ENCODE measurements at places on chromosomes 3 and 15. TPM values are rescaled to one million over a fixed set of nuclear protein-coding genes. Genes with fewer than 3 reads are reported as not detected.

CFAP100 gene
- not detected for total RNA-seq

GRCh38 chr3:185330238-185330637, 32.7 kb upstream of the MAP3K13 start:
- DNase-seq: no peak

- no peak for DNase-seq
Measured at GRCh38 chr3:188817935-188818269, 353.9 kb upstream of the TPRG1 start.

IL20RB gene
- total RNA-seq: 2.0 TPM

GPR62 gene
- not detected for total RNA-seq

DNA sequence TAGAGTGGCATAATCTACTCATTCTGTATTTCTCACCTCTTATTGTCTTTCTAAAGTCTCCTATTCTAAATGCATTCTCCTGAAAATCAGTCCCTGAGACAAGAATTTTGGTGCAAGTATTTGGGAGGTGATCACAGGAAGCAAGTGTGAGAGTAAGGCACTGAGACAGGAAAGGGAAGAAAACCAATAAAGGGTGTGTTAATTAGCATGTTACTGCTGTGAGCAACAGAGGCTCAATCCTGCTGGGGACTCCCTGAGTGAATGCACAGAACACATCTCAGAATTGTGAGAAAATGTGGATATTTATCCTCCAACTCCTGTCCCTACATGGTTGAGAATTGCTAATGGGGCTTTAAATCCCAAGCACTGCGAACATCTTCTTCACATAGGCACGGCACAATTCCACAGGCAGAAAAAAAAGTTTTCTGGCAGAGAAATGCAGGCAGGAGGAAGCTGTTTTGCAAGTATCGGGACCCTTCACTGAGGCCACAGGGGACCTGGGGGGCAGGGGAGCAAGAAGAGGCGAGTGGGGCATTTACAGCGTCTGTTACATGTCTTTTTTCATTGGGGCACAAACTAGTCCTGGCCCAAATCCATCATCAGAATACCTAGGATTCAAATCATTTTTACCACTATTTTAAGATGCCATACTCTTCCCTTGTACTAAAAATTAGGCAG, 27.2 kb upstream of the STT3B start:
- DNase-seq: no peak

DNA sequence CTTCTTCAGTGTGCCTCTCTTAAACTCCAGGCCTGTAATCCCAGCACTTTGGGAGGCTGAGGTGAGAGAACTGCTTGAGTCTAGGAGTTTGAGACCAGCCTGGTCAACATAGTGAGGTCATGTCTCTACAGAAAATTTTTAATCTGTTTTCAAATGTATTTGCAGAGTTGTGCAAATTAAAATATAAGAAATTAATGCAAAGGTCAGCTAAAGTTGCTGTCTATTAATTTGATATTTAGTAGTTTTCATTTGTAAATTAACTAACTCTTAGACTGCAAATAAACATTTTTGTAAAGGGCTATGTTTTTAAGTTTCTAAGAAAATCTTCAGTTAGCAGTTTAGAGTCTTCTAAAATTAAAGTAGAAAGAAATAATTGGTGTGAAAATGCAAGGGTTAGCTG, 99.9 kb upstream of the TJP1 start:
- DNase-seq: no peak

DNA sequence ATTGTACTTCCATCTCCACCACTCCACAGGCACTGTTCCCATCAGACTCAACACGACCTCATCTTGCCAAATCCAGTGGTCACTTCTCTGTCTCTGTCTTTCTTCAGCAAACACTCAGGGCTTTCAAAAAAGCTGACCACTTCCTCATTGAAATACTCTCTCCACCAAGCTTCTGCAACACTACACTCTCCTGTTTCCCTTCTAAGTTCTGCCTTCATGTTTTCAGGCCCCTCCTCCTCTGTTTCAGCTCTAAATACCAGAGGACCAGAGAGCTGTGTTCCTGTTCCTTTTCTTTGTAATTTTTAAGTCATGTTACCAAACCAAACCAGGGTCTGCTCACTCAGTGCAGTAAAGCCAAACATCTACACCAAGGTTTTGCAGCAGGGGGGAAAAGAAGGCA, 33.8 kb upstream of the ACP3 start:
- no peak for DNase-seq

GRCh38 chr3:55174747-55175146, 246.9 kb upstream of the LRTM1 start:
- no peak for DNase-seq

- no peak for DNase-seq
Measured at GRCh38 chr3:14783480-14784086, 35.2 kb upstream of the FGD5 start.

DLL4 gene
- total RNA-seq: 0.25 TPM

DNA sequence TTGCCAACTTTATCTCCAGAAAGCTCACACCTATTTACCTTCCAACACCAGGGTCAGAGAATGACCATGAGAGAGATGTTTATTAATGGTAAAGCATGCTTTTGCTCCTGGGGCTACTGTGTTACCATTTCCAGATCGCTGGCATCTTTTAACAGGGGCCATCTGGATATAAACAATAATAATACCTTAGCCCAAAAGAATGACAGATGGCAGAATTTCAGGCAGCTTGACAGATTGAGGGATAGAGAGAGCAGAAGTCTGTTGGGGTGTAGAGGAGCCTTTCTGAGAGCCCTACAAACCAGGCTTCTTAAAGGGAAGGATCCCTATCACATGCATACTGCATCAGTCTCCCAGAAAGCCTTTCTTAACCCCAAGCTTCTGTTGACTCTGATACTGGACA, 17.7 kb downstream of the RBP1 start:
- no peak for DNase-seq

DNA sequence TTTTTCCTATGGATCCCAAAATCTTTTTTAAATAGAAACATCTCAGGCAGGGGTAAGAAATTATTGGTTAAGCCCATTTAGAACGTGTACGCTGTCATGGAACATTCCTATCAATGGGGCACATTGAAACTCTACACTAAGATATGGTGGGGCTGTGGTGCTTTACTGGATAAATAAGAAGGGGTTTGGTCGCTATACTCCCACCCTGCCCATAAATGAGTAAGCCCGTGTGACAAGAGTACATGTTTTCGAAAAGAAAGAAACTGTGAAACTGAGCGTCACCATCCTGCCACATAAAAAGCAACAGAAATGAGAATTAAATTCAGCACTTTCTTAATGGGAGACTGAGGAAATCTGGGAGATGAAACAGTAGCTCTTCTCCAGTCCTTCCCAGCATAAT, 929.7 kb upstream of the CFAP20DC start:
- DNase-seq: no peak

DNA sequence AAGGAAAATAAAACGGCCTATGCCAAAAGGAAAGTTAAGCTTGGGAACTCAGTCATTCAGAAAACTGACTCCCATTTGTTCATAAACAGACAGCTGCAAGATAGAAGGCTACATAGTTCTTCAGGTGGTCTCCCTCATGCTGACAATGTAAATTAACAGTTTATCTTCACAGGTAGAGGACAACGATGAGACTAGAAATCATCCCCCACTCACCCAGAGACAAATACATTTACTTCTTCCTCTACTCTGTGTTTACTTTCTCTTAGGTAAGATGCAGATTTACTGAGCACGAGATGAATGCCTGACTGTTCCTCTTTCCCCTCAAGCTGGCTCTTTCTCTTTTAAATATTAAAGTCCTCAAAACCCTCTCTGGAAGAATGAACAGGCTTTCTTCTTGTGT, 117.6 kb upstream of the UBP1 start:
- no peak for DNase-seq

OIP5 gene
- total RNA-seq: 0.58 TPM

DNA sequence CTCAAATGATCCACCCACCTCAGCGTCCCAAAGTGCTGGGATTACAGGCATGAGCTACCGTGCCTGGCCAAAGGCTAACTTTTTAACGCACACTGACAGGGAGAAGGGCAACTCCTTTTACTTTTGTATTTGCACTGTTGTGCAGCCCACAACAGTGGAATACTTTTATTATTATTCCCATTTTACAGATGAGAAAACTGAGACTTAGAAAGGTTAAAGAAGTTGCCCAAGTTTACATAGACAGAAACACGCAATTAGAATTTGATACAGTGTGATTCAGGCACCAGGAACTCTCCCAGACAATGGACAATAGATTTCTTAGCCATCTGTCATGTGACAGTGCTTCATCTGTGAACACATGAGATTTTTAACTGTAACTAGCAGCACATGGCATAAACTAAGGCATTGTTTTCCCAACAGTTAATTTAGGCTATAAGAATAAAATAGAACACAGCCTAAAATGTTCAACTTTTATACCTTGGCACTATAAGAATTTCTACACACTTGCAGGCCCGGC, 18.8 kb downstream of the STAG1 start:
- no peak for DNase-seq

DNA sequence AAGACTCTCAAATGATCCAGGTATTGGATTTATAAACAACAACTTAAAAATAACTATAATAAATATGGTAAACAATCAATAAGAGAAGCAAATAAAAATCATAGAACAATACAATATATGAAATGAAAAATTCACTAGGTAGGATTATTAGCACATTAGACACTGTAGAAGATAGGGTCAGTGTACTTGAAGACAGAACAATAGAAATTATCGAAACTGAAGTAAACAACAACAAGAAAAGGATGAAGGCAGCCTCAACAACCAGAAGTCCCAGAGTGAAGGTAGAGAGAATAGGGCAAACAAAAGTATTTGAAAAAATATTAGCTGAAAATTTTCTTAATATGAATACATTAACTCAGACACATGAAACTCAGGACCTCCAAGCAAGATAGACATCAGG, 11.9 kb downstream of the IQCB1 start:
- no peak for DNase-seq

GRCh38 chr3:107209302-107209990, 167.8 kb upstream of the CCDC54 start:
- no peak for DNase-seq

MCTP2 gene
- 31.3 TPM for total RNA-seq

ANKRD63 gene
- not detected for total RNA-seq

LMAN1L gene
- total RNA-seq: 1.6 TPM

- no peak for DNase-seq
Measured at GRCh38 chr3:149490260-149490971, 15.9 kb downstream of the TM4SF4 start.

DNA sequence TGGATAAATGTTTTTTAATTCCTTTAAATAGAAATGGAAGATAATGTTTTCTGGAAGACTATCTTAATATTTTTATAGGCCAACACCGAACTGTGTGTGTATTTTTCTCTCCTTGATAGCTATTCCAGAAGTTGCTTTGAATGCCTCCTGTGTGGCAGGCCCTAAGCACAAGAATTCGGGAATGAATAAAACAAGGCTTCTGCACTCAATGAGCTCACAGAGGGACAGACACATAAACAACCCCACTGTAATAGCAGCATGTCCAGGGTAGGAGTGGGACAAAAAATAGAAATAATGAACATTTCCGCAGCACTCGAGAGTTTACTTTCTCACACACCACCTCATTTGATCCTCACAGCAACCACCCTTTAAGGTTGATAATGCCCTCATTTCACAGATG, 18.0 kb downstream of the SRGAP3 start:
- DNase-seq: no peak

GRCh38 chr3:145531548-145531947, 629.4 kb downstream of the PLOD2 start:
- no peak for DNase-seq

DNA sequence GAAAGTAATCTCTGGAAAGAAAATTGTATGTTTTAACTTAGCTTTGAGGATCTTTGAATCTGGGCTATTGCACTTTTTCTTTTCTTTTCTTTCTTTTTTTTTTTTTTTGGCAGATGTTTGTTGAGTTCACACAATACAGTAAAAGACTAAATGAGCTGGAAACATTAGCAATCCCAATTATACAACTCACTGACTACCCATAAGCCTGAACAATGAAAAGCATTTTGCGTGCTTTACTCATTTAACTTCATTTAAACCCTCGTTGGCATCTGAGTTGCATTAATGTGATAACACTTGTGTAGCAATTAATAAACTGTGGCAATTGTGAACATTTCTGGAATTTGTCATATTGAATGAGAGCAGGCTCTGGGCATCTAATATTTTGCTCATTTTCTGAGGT, 269.4 kb upstream of the RBMS3 start:
- DNase-seq: no peak
